NCI-H1417 treated with DMSO at 0.1 percent for 48 hours (cell line): ENCODE measurements at places on chromosomes 6 and 20.

DNA sequence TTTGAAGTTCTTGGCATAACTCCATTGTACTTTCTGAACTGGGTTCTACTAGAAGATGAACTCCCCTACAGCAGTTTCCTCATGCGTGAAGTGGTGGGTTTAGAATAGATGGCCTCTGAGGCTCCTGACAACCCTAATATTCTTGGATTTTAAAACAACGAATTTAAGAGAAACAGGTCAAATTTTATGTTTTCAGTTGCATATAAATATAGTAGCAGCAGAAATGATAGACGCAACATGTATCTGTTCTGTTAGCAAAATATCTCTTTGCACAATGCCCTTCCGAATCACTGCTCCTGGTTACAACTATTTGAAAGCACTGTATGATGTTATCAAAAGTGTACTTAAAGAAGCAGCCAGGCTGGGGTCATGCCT lies 247.2 kb downstream of the TBC1D7 start:
- DNase-seq = no peak

DNA sequence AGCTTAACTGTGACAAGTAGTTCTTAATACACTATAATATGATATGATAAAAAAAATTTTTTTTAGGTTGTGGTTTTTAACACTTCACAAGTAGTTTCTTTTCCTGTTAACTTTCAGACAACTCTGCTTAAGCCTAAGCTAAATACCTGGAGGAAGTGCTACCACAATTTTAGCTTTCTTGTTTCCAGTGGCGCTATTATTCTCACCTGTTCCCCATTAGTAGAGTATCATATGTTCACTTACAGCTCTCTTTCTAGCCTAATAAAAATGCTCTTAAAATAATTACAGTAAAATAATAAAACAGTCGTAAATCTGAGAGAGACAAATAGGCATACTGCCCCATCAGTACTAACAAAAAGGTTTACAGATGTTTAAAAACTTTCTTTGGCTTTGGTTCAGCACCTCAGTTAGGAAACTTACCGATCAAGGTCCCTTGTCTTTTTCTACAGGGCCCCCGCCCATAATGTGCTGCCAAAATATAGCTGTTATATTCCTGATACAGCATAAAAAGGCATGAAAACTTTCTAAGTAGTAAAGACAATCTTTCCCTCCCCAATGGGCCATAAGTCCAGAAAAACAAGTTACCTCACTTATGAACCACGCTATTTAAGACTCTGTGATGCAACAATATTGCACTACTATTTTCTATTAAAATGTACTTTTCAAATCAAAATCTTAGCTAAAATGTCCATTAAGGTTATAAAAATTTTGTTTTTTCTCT lies 57.9 kb downstream of the SESN1 start:
- DNase-seq = peak; percentile 47

- DNase-seq = no peak
Measured at GRCh38 chr20:50044353-50044960, 61.7 kb downstream of the SNAI1 start.

DNA sequence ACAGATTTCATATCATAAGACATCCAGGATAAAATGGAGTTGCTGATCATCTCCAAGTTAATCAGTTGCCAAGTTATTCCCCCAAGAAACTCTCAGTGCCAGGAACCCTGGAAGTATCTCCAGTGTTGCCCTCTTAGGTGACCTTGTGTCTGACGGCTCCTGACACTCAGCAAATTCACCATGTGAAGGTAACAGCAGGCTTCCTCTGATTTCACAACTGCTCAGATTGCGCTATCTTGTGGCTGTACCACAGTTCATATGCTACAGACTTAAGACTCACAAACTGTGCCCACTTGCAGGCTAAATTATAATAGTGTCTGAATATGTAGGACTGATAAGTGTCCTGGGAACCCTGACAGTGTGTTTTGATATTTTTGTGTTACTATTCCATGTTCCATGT lies 186.6 kb upstream of the OPRM1 start:
- no peak for DNase-seq

DNA sequence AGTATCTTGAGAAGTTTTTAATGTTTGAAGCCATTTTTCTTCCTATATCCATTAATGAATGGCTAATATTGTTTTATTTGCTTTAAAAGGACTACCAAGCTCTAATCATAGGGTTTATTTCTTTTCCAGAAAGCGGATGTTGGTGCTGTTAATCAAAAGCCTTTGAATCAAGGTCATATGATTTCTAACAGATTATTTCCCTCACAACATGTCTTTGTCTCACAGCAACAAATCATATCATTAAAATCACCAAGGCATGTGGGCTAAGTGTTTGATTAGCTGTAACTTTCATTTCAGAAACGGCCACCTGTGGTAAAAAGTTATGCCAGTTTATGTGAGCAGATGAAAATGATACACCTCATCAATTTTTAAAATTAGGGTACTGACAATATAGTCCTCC lies 21.7 kb downstream of the TRAF3IP2 start:
- DNase-seq = peak; percentile 66

DNA sequence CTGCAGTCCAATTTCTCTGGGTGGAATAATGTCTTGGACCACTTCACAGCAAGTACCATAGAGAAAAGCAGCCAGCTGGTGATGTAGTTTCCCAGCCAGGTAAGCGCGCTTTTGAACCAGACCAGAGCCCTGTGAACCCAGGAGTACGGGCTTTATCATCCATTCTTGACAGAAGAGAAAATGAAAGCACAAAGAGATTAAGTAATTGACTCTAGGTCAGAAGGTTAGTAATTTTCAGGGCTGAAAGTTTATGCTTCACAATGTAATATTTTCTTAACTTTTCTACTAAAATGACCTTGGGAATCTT lies 7.1 kb upstream of the UST start:
- no peak for DNase-seq

DNA sequence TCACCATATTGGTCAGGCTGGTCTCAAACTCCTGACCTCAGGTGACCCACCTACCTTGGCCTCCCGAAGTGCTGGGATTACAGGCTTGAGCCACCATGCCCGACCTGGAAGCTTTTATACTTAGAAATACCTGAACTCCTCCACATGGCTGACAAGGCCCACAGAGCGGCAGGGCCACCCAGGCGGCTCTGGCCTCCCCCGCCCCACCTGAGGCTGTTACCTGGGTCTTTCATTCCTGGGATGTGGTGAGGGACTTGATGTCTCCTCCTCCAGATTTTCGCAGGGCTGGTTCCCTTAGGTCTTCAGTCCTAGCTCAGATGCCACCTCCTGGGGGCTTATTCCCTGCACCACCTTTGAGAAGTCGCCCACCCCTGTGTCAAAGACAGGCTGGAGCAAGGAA lies 152.1 kb downstream of the LY86 start:
- no peak for DNase-seq

GRCh38 chr20:61694682-61695081 lies 371.0 kb downstream of the TAF4 start:
- no peak for DNase-seq
